Muscle of arm (tissue), 14 donors: ENCODE measurements at places on chromosomes 6 and 20.

- no peak for DNase-seq
Measured at GRCh38 chr6:25197111-25197510, 82.1 kb upstream of the CARMIL1 start.

- DNase-seq: no peak
Measured at GRCh38 chr6:137970368-137970767, 103.3 kb downstream of the TNFAIP3 start.

GRCh38 chr6:146587459-146587858, 11.3 kb upstream of the ADGB start:
- DNase-seq: no peak

- DNase-seq: no peak
Measured at GRCh38 chr6:166611631-166612030, 15.4 kb downstream of the RPS6KA2 start.

DNA sequence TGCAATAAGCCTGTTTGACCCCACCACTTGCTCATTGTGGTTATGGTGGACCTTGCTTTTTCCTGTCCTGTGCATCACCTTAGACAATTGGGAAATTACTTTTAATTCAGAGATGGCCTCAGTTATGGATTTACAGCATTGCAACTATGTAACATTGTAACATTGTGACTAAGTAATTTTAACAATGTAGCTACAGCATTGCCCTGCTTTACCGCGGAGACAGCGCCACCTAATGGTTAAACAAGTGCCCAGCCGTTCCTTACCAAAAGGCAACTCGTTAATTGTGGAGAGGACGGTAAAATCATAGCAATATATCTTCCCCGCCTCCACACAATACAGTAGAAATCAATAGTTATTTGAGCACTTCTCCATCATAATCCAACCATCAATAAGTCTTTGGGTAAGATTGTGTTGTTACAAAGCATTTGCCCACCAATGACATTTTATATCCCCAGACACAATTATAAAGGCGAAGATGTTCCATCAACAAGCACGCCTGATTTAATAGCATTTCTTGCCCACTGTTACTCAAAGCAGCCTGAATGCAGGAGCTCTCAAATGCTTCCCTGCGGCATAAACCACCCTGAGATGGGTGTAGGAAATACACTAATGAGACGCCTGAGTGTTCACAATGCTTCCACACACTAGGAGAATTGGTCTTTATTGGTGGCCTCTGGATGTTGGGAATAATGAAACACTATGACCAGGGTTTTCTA, 93.7 kb downstream of the PROKR2 start:
- peak; percentile 15 for DNase-seq

GRCh38 chr20:14441201-14441600, 103.8 kb upstream of the FLRT3 start:
- no peak for DNase-seq

GRCh38 chr6:73943930-73944652, 248.1 kb downstream of the CD109 start:
- DNase-seq: no peak

GRCh38 chr6:100479179-100480035, 14.7 kb upstream of the SIM1 start:
- no peak for DNase-seq

DNA sequence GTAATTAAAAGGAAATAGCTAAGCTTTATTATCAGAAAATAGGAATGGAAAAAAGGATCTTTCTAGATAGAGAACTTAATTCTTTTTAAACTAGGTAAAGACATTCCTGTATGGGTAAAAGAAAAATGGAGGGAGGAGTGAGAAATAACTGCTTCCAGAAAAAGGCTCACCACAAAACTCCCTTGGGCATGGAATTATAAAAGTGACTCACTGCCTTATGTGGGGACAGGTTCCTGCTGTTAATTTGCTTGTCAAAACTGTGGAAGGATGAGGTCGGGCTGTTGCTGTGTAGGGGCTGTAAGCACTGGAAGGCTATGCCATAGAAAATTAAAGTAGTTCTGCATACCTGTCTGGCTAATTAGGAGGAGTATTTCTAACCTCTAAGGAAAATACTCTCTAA, 158.7 kb downstream of the UBE3D start:
- no peak for DNase-seq

- no peak for DNase-seq
Measured at GRCh38 chr20:32391003-32391402, 32.9 kb downstream of the ASXL1 start.

DNA sequence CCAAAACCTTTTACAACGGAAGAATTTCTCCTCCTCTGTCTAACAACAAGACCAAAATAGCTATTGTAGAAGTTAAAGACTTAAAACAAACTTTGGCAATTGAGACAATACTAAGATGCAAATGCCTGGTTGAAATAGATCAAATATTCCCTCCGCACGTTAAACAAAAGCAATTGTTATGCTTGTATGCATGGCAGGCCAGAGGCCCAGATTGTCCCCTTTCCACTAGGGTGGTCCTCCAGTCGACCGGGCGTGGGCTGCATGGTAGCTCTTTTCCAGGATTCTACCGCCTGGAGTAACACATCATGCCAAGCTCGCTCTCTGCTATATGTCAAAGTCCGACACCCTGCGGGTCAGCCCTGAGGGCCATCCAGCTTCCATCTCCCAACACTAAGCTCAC, 234.7 kb downstream of the RNGTT start:
- no peak for DNase-seq

GRCh38 chr6:45685076-45685475, 307.3 kb upstream of the SUPT3H start:
- no peak for DNase-seq

DNA sequence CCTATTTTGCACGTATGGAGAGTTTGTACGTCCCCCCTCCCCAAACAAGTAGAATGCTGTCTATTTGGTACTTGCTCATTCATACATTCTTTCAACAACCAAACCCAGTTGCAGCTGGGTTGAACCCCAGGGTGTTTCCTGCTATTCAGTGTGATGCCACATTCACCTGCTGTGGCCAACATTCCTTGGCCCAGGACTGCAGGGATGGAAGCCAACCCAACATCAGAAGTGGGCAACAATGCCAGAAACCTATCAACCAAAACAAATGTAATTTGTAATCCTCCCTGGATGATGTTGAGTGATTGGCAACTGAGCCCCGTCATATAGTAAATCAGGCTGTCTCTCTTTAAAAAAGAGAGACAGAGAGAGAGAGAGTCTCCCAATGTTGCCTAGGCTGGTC, 8.9 kb downstream of the NT5E start:
- DNase-seq: no peak

DNA sequence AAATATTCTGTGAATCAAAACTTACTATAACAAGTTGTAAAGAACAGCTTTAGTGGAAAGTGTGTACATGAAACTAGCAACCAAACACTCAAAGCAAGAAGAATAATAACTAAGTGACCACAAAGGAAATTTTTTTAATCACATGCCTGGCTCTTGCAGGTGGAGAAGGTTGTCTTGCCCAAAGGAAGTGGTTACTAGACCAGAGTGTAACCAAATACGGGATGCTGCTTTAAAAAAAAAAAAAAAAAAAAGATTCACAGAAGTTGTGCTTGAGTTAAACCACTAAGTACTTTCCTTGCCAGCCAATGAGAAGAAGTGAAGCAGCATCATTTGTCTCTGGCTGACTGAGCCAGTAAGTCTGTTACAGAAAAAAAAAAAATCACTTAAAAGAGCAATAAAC, 19.1 kb upstream of the HLA-DQB1 start:
- DNase-seq: no peak

- no peak for DNase-seq
Measured at GRCh38 chr6:103578115-103578514, 1281.6 kb downstream of the HACE1 start.

DNA sequence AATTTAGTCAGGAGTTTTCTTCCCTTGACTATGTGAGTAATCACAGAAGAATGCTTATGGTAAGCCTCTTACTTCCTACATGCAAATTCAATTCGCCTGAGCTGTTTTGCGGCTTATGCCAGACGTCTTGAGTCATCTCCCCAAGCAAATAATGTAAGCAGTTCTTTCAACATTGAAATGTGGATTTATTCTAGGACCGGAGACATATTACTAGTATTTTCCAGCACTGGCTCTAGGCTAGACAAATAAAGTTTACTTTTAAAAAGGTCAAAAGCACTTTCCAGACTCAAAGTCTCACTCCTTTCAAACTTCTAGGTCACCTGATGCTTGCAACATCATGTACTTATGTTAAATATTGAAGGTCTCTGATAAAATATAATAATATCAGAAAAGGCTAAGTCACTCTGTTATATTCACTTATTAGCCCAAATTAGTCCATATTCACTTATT, 38.1 kb upstream of the NOX3 start:
- DNase-seq: peak; percentile 80

DNA sequence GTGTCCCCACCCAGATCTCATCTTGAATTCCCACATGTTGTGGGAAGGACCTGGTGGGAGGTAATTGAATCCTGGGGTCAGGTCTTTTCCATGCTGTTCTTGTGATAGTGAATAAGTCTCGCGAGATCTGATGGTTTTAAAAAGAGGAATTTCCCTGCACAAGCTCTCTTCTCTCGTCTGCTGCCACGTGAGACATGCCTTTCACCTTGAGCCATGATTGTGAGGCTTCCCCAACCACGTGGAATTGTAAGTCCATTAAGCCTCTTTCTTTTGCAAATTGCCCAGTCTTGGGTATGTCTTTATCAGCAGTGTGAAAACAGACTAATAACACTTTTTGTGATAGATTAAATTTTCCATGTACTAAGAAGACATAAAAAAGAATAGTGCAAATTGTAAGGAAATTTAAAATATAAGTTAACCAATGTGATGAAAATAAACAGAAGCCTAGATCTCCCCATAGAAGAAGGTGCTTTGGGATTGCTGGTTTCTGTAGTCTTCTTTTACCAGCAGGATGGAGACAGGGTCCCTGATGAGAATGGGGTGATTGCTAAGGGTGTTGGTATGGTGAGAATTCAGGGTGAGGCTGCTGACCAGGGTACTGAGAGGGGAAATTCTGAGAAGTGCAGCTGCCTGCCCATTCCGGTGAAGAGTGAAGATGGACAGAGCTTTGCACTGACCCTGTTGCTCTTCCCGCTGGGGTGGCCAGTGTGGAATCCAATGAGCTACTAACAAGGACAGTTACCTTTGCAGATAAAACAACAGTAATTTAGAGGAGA, 50.7 kb downstream of the BMP2 start:
- no peak for DNase-seq

DNA sequence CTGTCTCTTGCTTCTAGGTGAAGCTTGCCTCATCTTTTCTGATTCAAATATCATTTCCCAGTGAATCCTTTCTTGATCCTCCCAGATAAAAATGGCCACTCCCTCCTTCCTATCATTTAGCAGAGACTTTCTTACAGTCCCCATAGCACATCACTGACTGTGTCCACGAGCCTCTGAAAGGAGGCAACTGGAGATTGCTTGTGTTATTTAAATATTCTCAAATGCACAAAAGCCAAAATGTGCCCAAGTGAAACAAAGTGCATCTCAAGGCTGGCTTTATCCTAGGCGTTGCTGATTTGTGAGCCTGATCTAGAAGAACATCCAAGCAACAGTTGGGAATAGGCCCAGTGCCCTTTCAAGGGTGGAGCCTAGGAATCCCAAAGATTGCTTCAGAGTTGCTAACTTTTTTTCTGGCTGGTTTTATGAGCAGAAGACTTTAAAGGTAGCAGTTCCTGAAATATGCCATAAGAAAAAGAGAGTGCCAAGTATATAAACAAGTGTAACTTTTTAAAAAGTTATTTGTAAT, 393.6 kb downstream of the CD83 start:
- DNase-seq: no peak

- no peak for DNase-seq
Measured at GRCh38 chr6:15948930-15949900, 179.7 kb upstream of the MYLIP start.

DNA sequence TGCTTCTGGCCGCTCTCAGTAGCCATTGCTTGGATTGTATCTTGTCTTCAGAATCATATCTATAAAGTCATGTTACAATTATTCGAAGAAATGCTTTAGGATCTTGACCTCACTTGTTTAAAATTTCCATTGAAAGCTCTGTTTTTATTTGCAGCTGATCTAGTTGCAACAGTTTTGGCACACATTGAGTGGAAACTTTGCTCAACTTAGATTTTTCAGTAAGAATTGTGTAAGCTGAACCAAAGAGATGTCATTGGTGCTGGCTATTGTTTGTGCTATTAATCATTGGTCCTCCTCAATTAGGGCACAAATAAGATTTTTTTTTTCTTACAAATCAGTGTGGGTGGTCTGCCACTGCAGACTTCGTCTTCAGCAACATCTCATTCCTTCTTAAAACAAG, 649.2 kb downstream of the MMUT start:
- peak; percentile 9 for DNase-seq

GRCh38 chr20:31260326-31260932, 3.0 kb downstream of the DEFB115 start:
- DNase-seq: no peak

DNA sequence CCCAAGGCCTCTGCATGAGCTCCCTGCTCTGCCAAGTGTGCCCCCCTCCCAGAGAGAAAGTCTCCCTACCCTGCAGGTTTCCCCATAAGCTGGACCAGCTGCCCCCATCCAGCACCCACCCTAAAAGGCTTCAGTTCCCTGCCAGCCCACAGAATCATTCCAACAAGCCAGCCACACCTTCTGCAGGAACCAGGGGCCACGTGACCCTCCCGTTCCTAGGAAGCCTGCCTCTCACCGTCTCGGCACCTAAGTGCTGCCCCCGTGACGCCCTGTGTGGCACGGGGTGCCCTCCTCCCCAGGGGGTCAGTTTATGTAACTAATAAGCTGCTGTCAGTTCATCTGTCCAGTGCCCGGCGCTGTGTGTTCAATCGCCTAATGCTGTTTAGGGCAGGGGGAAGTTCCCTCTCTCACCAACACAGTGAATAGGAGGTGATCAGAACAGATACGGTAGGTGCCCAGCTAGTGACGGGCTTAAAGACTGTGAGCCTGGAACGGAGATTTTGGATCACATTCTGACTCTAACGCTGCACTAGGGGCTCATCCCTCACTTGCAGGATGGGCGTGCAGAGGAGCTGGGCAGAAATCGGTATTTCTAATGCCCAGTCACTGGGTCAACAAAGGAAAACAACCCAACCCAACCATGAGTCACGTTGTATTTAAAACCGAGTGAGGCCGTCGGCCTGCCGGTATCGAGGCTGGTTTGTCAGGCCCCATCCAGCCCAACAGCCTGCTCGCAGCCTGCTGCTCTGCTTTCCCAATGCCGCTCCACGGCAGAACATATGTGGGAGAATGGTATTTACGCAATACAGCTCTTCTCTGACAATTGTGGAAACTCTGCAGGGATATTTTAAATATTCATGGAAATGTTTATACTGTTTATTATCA, 56.0 kb downstream of the RAMACL start:
- no peak for DNase-seq

DNA sequence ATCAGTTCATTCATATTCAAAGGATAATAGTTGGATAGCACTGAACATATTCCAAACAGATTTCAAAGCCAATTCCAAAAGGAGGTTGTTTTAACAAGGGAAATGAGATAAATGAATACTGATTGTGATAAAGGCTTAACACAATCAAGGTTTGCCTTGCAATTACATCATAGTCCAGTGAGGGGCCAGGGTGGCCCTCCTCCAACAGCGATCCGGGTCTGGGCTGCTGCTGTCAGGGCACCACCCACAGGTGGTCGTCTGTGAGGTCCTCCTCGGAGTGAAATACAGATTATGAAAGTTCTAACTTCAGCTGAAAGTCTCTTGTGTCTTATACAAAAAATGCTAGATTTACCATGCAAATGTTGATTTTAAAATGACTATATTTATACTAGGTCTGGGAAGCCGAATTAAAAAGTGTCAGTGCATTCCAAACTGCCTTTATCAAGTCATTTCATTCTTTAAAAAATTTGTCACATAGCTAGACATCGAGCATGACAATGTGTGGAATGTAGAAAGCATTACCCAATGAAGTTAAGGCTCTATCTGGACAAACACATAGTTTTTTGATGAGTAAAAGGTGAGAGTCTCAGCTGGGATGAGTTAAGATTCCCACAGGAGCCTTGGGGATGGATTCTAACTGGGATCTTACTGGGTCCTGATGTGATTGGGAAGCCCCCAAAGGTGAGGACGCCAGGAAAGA, 65.9 kb upstream of the SLC22A23 start:
- DNase-seq: no peak
